ENCODE measurements at places on chromosomes 2 and 18.

GRCh38 chr2:105139556-105140239, 101.8 kb downstream of the MRPS9 start:
- peak; percentile 77 for DNase-seq

- no peak for DNase-seq
These were observed 44.6 kb downstream of the DPP4 start for GRCh38 chr2:162029287-162029901.

DNA sequence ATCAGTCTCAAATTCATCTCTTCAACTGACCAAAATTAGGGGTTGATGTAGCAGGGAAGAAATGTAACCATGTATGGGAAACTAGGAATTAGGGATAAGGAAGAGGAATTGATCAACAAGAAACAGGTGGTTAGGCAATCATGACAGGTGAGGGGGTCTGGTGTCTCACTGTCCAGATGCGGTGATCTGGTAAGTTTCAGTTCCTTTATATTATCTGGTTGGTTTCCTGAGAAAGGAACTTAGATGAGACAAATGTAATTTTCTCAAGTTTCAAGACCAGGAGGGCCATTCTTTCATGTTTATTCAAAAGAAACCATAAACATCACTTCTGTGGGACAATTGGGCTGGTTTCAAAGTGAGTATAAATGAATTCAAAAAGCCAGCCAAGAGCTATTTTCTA, 306.2 kb upstream of the KCNJ3 start:
- DNase-seq: no peak

GRCh38 chr2:88493481-88493880, 41.0 kb upstream of the FOXI3 start:
- DNase-seq: no peak

GRCh38 chr18:8745355-8746014, 40.1 kb downstream of the MTCL1 start:
- no peak for DNase-seq

- DNase-seq: no peak
These were observed 8.1 kb upstream of the ATP6V1B1 start for GRCh38 chr2:70927641-70928040.

DNA sequence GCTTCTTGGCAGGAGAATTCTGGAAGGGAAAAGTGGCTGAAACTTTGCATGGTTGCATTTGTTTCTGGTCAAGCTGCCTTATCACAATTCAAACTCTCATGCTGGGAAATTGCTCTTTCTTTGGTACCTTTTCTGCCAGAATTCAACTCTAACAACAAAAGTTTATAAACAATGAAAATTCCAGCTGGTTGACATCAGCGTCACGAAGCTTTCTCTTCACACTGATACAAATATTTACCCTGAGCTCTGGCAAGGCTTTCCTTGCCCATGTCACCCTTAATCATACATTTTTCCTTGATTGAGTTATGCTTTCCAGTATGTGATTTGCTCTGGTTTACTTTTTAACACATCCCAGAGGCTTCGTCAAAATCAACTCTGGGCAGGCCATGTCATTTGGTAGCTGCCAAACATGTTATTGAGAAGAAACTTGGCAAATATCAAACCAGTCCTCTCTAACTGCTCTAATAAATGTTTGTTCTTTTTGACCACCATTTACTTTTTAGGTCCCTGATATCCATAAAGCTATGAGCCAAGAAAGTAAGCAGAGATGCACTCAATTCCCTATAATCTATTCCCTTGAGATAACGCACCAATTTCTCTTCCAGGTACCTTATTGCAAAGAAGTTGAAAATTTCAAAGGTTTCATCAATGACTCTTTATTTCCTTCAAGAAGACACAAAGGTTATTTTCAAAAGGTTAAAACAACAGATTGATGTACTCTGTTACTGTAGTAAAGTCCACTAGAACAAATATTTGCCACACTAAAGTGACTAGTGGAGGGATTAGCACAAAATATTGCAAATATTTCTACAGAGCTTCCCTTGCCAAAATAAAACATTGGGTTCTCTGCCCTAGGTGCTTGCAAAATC, 1241.1 kb upstream of the ZEB2 start:
- DNase-seq: no peak

- DNase-seq: no peak
These were observed 6.2 kb upstream of the ADCY3 start for GRCh38 chr2:24926220-24926601.

GRCh38 chr2:85434696-85435095, 16.2 kb downstream of the SH2D6 start:
- no peak for DNase-seq

GRCh38 chr2:196277002-196277401, 105.6 kb upstream of the STK17B start:
- peak; percentile 68 for DNase-seq

- no peak for DNase-seq
These were observed 49.0 kb upstream of the TMEM18 start for GRCh38 chr2:726169-726568.

- no peak for DNase-seq
These were observed 187.6 kb downstream of the MREG start for GRCh38 chr2:215825707-215826106.

GRCh38 chr18:54032412-54032811, 192.1 kb downstream of the MBD2 start:
- DNase-seq: no peak

GRCh38 chr2:210617732-210618330, 61.4 kb downstream of the CPS1 start:
- DNase-seq: peak; percentile 30

DNA sequence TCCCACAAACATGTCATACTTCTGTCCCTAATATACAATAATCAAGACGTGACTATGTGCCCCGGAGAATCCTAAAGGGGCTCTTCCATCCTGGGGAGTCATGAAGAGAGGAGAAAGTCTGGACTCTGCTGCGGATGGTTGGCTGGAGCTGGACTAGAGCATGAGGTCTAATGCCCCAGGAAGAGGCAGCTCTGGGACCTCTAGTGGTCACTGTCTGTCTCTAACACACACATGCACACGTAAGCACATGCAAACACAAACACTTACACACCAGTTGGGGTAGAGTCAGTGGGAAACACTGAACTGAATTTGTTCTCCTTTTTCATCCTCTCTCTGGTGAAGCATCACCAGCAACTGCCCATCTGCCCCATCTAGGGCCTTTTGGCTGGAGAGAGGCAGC, 271.6 kb downstream of the TDRD15 start:
- DNase-seq: no peak

GRCh38 chr2:72946466-72946865, 29.1 kb downstream of the EMX1 start:
- DNase-seq: no peak

DNA sequence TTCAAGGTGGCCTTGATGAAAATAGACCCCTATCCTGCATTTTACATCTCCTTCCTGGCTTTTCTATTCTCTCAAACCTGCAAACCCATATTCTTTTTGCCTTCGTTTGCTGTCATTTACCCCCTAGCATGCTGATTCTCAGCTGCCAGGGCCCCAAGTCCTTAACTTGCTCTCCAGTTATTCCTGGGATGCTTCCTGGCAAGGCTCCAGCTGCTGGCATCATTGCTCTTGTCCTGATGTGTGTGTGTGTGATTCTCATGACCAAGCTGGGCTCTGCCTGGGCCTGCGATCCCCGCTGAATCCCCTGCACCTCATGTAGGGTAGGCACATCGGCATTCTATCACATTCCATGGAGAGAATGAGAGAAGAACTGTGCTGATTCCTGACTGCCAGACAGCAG, 11.9 kb downstream of the NPAS2 start:
- DNase-seq: no peak

GRCh38 chr2:40487602-40488001, 35.7 kb upstream of the SLC8A1 start:
- no peak for DNase-seq

DNA sequence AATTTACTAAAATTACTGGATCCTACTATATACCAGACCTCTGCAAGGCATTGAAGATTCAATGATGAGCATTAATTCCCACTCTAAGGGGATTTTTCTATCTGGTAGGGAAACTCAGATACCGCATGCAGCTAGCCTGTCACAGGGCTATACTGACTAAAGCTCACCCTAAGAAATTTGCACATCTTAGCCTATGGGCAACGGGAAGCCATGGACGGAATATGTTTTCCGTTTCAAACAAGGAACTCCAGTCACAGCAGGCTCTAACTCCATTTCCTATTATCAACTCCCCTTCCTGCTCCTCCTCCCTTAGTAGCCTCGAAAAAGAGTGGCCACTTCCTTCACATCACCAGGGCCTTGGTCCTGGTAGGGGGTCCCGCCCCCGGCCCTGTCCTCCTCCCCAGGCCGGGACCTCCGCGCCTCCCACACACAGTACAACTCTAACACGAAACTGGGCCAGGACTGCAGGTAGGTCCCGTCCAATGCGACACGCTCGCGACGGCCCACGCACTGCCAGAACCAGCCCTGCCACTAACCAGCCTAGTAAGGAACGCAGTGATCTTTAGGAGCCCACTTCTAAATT, 659 bp upstream of the COX5B start:
- DNase-seq: peak; percentile 45

GRCh38 chr2:98912221-98912851, 23.7 kb downstream of the CRACDL start:
- DNase-seq: peak; percentile 13

- DNase-seq: no peak
These were observed 36.7 kb upstream of the FOXI3 start for GRCh38 chr2:88489181-88489580.

- DNase-seq: no peak
These were observed 166.5 kb upstream of the CXCR4 start for GRCh38 chr2:136284226-136285119.

GRCh38 chr2:167935803-167936110, 311.6 kb downstream of the STK39 start:
- DNase-seq: no peak

- no peak for DNase-seq
These were observed 108.7 kb downstream of the C18orf54 start for GRCh38 chr18:54466248-54467005.

DNA sequence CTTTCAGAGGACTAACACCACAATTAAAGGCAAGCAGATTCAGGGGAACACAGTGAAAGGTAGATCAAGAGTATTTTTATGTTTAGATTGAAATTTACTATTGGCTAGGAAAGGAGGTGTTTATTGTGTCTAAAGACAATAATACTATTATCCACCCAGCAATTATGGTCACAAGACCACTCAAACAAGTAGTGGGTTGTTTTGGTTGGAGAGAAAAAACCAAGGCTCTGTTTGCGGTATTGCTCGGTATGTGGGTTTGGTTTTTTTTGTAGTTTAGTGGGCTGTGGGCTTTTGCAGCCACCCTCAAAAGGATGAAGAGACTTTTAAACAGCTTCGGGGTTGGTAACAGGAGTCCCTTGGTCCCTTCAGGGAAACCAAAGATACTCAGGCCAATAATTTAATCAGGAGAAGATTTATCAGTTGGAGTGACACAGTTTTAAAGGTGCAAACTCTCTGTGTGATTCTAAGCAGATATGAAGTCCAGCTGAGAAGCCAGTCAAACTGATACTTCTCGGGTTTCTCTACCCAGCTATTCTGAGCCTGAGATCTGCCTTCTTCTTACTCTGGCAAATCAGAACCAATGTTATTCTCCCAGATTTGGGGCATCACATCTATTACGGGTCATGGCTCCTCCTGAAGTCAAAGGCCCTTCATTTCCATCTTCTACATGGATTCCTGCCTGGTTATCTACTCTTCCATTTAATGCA, 55.3 kb downstream of the DCC start:
- peak; percentile 15 for DNase-seq

DNA sequence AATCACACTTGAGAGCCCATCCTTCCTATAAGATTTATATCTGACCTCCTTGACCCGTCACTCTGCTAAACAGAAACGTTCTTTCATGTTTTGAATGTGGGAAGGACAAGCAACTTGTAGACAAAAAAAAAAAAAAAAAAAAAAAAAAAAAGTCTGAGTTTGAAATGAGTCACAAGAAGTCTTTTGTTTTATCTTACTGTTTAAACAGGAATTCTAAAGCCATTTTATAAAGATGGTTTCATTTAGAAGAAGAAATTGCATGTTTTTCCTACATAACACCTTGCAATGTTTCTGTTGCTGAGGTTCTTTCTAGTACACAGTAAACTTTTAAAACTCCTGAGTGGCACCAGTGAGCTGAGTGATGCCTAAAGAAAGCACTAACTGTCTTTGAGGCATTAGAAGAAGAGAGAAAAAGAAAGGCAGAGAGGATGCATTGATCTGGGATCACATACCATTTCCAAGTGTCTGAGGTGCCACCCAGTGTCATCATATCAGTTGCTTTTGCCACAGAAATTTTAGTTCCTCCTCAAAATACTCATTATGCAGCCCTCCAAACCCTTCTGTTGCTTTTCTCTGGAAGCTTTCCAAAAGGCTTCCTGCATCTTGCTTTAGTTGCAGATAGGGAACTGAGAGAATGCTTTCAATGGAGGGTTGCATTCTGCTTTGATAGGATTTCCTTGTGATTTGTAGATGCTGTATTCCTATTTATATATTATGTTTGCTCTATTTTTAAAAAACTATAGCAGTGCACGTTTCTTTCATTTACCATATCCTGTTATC, 69.1 kb downstream of the ACVR2A start:
- peak; percentile 12 for DNase-seq

GRCh38 chr2:96191937-96192670, 16.5 kb downstream of the STARD7 start:
- DNase-seq: no peak

DNA sequence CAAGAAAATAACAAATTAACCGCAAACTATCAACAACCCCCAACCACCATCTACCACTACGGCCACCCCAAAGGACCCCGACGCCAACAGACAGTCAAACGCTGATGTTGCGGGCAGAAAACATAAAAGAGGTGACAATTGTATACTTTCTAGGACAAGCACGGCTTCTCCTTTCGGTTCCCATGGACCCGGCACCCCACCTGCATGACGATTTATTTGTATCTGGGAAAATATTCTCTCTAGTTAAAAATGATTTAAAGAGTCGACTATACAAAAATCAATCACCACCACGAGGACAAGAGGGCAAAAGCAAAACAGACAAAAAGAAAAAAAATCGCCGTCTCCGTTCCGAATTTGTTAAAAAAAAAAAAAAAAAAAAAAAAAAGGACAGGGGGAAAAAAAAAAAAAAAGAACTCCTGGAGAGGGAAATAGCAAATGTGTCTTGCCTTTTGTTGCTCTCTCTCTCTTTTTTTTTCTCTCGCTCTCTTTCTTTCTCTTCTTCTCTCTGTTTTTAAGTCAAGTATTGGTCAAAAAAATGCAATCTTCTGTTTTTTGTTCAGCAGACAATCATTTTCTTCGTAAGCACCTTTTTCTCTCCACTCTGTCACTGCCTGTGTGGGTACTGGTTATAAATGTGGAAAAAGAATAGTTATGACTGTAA, 3.6 kb downstream of the SIX3 start:
- DNase-seq: no peak

GRCh38 chr2:237405006-237405559, 8.9 kb downstream of the COL6A3 start:
- no peak for DNase-seq

DNA sequence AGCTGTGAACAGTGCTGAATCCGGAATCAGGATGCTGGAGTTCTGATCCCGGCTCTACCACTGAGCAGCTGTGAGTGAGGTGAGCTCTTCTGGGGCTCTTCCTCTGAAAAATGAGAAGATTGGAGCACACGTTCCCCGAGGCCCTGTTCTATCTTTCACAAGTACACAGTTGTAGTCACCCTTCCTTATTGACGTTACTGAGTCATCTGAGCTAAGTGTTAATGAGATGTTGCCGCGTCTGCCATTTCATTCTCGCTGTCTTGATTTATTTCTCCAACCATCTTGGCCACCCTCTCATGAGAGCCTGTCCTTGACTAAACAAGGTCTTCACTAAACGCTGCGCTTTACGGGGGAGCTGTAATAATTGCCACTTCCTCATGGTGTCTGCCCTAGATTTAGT, 31.9 kb upstream of the EFR3B start:
- peak; percentile 62 for DNase-seq

GRCh38 chr2:8648441-8649213, 33.2 kb upstream of the ID2 start:
- DNase-seq: no peak
